ENCODE measurements at places on chromosomes 7 and 10.

DNA sequence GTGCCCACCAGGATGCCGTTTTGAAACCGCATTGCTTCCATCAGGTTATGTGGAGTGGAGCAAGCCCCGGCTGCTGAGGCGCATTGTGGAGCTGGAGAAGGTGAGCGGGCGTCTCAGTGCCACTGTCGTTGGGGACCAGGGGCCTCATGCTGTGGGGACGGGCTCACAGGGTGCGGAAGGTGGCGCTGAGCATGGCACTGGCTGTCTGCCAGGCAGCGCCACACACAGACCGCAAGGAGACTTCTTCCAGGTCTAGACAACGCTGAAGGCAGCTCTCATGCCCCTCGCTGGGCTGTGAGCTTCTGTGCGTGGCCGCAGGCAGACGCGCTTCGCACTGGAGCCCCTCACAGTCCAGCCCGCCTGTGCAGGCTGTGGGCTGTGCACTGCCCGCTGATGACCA is 29.0 kb downstream of the IQCE start:
- no peak for DNase-seq

- DNase-seq: no peak
Observed at GRCh38 chr10:57925045-57925444, 342.6 kb downstream of the IPMK start.

DNA sequence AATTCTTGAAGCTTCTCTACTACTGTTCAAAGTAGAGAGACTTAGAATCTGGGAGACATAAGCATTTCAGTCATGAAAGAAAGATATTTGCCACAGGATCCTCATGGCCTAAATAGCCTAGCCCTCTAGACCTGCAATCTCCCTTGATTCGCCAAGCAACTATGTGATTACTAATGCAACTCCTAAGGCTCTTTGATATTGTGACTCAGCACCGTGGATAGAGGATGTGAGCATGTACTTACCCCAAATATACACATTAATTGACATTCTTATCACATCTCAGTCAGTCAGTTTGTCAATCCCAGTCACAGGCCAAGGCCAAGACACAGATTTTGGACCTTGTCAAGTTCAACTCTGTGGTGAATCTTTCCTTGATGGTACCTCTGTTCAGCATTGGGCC is 42.6 kb downstream of the GPR37 start:
- DNase-seq: no peak

- DNase-seq: no peak
Observed at GRCh38 chr7:67738145-67738544, 741.5 kb downstream of the TYW1 start.

- DNase-seq: no peak
Observed at GRCh38 chr7:129327076-129327475, 102.2 kb downstream of the AHCYL2 start.

DNA sequence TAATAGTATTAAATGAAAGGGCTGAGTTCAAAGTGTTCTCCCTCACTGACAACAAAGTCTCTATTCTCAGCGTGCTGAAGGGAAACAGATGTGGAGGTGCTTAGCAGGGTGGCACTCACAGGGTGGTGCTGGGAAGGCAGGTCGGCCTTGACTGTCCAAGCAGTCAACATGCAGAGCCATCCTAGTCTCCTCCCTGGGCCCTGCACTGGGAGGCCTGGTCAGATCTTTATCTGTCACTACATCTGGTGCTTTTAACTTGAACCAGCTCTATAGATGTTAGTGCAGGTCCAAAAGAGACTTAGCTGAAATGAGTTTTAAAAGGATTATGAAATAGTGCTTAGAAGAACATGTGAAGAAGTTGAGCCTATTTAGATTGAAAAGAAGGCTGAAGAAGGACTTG is 82.1 kb downstream of the AVL9 start:
- no peak for DNase-seq

- no peak for DNase-seq
Observed at GRCh38 chr7:137934176-137934826, 67.6 kb downstream of the CREB3L2 start.

DNA sequence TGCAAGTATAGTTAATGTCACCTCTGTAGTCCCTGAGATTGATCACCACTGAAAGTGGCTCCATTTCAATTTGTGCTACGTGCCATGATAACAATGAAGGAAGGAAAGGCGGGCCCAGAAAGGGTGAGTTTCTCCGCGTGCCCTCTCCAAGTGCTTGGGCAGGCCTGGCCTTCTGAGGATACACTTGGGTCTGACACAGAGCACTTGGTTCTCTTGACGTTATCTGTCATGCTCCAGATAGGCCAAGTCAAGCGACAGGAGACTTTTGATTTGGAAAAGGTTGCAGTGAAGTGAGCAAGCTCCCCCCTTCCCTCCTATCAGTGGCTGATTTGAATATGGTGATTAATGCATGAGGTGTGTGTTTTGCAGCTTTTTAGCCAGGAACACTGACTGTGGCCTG is 160.9 kb upstream of the INSYN2A start:
- no peak for DNase-seq

GRCh38 chr10:15197276-15197675 is 28.8 kb upstream of the NMT2 start:
- DNase-seq: no peak

- DNase-seq: no peak
Observed at GRCh38 chr7:32887395-32887794, 4.2 kb downstream of the KBTBD2 start.

Measured in fibroblast of the conjunctiva (primary cell).